ENCODE measurements at places on chromosomes 2 and 18.

- no peak for DNase-seq
Measured at GRCh38 chr2:128279009-128279408, 39.7 kb downstream of the HS6ST1 start.

GRCh38 chr2:67234440-67234839 lies 162.7 kb upstream of the ETAA1 start:
- no peak for DNase-seq

DNA sequence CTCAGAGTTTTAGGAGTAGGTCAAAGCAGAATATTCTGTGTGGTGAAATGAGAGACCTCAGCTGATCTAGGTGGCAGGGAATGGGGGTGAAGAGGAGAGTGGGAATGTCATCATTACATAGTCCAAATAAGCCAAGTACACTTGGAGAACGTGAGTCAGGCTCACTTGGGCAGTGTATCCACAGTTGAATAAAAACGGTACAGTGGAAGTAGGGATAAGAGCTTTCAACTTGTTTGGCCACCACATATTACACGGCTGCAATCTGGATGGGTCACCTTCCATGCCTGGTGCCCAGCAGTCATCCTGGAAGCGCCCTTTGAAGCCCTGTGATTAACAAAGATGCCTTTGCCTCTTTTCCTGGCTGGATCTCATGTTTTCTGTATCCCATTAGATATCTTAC lies 28.6 kb downstream of the MIB1 start:
- DNase-seq: no peak

GRCh38 chr18:31317860-31318259 lies at the start of gene DSG1:
DSG1 (plus strand) TSS chr18:31318160; CDS start chr18:31318301, 141 bp downstream.
- no peak for DNase-seq

- no peak for DNase-seq
Measured at GRCh38 chr2:105865222-105865913, 120.7 kb downstream of the NCK2 start.

- no peak for DNase-seq
Measured at GRCh38 chr18:70293166-70293565, 4.3 kb downstream of the SOCS6 start.

DNA sequence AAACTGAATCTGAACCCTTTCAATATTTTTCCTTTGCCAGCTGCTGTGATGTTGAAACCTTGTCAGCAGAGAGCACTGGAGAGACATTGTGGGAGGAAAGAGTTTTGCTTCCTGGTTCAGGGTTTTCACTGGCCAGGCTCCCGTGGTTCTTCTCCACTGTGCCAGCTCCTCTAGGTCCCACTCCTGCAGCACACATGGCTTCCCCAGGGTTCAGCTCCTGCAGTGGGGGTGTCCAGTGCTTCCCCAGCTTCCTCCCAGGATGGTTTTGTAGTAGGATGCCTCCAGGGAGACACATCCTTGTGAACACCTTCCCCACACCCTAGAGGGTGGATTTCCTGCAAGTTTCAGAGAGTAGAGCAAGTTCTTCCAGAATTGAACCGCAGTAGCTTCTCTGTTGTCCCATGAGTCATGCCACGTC lies 24.0 kb upstream of the SULT1C3 start:
- no peak for DNase-seq

GRCh38 chr2:15853903-15854302 lies 86.4 kb upstream of the MYCN start:
- DNase-seq: no peak

- no peak for DNase-seq
Measured at GRCh38 chr18:24725644-24726415, 265.4 kb downstream of the HRH4 start.

Data from activated CD4-positive, CD25-positive, alpha-beta regulatory T cell (primary cell).